ENCODE measurements at places on chromosomes 2 and 18.

- no peak for DNase-seq
These were observed 82.9 kb upstream of the RNF152 start for GRCh38 chr18:61975526-61976326.

DNA sequence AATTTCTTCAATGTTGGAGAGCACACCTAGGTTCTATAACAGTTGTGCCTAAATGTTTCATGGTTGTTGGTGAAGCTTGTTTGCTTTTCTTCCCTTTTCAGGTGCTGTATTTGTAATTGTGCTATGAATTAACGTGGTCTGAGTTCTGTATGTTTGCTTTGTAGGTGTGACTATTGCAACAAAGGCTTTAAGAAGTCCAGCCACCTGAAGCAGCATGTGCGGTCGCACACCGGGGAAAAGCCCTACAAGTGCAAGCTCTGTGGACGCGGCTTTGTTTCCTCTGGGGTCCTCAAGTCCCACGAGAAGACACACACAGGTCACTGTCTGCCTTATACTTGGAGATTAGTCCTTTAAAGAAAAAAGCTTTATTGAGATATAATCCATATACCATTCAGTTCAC lies 91.2 kb downstream of the ZNF236 start:
- no peak for DNase-seq

DNA sequence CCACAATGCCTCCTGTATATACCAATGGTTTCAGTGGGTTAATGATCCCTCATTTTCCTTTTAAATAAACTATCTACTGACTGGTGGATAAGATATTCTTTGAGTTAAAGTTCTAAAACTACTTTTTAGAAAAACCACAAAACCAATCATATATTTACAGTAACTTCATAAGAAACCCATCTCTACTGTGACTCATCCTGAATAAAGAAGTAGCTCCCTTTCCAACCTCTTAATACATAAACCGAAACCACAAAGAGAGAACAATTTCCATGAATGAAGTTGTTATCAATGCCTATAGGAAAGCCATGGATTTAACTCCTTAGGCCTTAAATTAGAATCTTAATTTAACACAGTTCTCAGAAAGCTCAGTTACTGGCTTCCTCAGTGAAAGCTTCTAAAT lies 227.0 kb upstream of the SMAD7 start:
- no peak for DNase-seq

- DNase-seq: peak; percentile 68
These were observed 35.9 kb upstream of the MGAT5 start for GRCh38 chr2:134217924-134218323.

DNA sequence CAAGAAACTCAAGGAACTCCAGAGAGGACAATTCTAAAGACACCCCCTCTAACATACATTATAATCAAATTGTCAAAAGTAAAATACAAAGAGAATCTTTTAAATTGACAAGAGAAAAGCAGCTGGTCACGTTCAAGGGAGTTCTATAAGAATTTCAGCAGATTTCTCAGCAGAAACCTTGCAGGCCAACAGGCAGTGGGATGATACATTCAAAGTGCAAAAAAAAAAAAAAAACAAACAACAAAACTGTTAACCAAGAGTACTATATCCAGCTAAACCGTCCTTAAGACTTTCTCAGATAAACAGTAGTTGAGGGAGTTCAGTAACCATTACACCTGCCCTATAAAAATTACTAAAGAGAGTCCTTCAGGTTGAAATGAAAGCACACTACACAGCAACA lies 33.9 kb downstream of the CCDC138 start:
- no peak for DNase-seq

DNA sequence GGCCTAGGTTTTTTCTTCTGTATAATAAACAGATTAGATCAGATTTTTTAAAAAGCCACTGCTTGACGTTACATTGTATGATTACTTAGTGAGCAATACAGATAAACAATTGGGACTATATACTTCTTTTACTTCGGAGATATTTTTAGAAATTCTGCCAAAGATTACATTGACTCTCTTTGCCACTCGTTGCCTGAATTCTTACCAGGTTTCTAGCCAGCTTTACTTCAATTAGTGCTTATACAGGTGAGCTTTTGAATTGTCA lies 156.6 kb downstream of the HAUS1 start:
- DNase-seq: no peak
